ENCODE measurements at places on chromosomes 7 and 10. TPM values are rescaled to one million over a fixed set of nuclear protein-coding genes. Genes with fewer than 3 reads are reported as not detected.

The SPDYE1 gene
- total RNA-seq = not detected

DNA sequence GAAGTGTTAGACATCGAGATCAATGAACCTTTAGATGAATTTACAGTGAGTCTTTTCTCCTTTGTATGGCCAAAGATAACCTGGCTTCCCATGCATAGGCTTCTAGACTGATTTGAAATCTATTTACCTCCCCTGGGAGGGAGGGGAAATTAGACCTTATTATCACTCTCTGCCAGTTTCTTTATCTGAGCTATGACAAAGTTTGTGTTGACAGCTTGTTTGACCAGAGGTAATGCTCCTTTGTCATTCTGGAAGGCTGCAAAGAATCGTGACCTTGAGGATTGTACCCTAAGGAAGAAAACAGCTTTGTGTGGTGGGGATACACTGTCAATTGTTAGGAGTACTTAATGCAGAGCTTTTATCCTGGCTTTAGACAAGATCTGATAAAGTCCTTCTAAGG is 36.4 kb downstream of the RBM33 start:
- peaks cover 70% of the 10 kb centered on the region for H3K4me1 ChIP-seq
- H3K4me3 ChIP-seq = no peak overlapping the region
- DNase-seq = no peak
- H3K27ac ChIP-seq = peak overlapping the region; percentile 64
- peaks cover 9% of the 10 kb centered on the region for H3K36me3 ChIP-seq

The SH3PXD2A gene
- total RNA-seq = 11.3 TPM

- H3K4me1 ChIP-seq = peaks cover 14% of the 10 kb centered on the region
- no peak overlapping the region for H3K27ac ChIP-seq
- no peak overlapping the region for H3K4me3 ChIP-seq
- no peak for DNase-seq
Measured at GRCh38 chr7:102077081-102077480, 209.6 kb upstream of the SH2B2 start.

The LGI1 gene
- total RNA-seq = not detected

DNA sequence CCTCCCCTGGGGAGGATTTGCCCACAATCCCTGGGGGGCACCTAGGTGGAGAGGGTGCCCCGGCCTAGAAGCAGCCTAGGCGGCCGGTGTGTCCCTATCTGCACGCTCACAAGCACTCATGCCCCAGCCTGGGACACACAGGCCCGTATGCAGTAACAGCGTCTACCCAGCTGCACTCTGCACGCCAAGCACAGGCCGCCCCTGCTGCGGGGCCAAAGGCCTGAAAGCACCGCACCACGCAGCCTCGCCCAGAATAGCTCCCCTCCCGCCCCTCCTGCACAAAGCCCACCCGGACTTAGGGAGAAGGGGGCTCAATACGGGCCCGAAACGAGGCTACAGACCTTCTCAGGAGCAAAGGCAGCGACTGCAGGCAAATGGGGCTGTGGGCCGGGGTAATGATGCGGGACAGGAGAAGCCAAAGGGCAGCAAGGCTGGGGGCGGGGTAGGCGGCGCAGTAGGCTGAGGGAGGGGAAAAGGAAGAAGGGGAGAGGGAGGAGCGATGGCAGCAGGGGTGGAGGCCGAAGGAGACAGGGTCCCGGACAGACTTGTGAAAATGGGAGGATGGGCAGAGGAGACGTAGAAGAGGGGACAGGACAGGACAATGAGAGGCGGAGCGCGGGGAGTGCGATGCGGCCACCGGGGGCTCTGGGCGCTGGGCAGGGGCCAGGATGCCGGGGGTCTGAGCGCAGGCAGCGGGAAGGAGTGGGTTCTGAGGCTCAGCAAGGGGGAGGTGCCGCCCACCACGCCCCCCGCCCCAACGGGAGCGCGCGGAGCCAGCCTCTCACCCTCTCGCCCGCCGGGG is 544 bp downstream of the GPRIN2 start:
- no peak overlapping the region for H3K27ac ChIP-seq
- peaks cover 62% of the 10 kb centered on the region for H3K27me3 ChIP-seq
- no peak overlapping the region for H3K4me3 ChIP-seq
- peaks cover 14% of the 10 kb centered on the region for H3K4me1 ChIP-seq
- DNase-seq = no peak

DNA sequence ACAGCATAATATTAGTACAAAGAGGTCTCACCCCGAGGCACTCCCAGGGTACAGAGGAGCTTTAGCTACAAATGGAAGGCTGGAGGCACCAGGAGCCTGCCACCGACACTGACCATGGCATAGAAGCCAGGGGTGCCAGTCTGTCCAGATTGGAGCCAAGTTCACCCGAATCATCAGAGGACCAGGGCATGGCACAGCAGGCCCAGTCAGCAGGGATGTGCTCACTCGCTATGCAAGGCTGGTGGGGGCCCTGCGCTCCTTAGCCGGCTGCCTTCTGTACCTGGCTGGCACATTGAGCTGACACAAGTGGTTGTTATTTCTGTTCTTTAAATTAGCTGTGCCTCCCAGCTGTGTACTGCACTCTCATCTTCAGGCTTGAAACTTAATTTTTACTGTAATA is 149.3 kb downstream of the TCERG1L start:
- DNase-seq = no peak
- no peaks in the 10 kb centered on the region for H3K36me3 ChIP-seq
- H3K27me3 ChIP-seq = peaks cover 2% of the 10 kb centered on the region
- no peak overlapping the region for H3K27ac ChIP-seq
- no peaks in the 10 kb centered on the region for H3K4me1 ChIP-seq

GRCh38 chr10:113362645-113363091 is 190.2 kb upstream of the HABP2 start:
- DNase-seq = no peak
- H3K36me3 ChIP-seq = no peaks in the 10 kb centered on the region
- H3K4me1 ChIP-seq = no peaks in the 10 kb centered on the region

The PTTG1IP2 gene
- total RNA-seq = not detected

DNA sequence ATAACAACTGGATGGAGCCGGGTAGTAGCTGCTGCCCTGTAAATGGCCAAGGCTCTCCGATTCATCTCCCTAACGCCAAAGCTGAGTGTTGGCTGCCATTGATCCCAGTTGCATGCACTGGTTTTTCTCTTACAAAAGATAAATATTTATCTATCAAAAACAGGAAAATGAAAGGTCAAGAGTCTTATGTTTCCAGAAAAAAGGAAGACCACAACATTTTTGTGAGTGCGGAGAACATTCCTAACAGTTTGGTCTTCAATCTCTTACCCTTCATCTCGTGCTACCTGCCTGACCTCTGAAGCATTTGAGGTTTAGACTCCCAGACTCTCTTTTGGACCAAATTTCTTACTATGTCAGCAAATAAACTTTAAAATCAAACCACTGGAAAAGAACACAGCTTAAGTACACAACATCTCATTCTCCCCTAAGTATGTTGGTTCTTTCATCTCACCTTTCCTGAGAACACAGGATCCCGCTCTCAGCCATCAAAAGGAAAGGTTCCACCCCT is 61.6 kb downstream of the SORBS1 start:
- H3K36me3 ChIP-seq = no peaks in the 10 kb centered on the region
- no peaks in the 10 kb centered on the region for H3K27me3 ChIP-seq
- DNase-seq = peak; percentile 73
- no peak overlapping the region for H3K4me3 ChIP-seq

- peaks cover 6% of the 10 kb centered on the region for H3K4me1 ChIP-seq
- no peak overlapping the region for H3K4me3 ChIP-seq
- no peak overlapping the region for H3K27ac ChIP-seq
- H3K36me3 ChIP-seq = peaks cover 10% of the 10 kb centered on the region
- DNase-seq = no peak
- H3K27me3 ChIP-seq = no peaks in the 10 kb centered on the region
Measured at GRCh38 chr7:107291434-107291833, 122.6 kb downstream of the HBP1 start.

DNA sequence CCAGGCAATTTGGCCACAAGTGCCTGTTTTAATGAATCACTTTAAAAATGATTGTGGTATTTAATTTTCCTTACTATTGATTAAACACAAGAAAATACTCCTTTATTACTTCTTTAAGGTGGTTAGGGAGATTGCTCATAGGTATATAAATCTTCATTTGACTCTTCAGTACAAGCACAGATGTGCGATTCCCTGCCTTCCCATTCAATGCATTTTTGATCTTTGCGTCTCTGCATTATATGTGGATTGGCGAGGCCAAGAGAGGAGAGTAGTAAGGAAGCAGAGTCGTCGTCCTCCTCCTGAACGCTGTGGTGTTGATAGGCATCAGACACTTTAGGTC is 683.7 kb downstream of the LRMDA start:
- H3K27ac ChIP-seq = no peak overlapping the region
- no peak for DNase-seq
- no peaks in the 10 kb centered on the region for H3K36me3 ChIP-seq
- no peaks in the 10 kb centered on the region for H3K27me3 ChIP-seq

The ARHGAP22 gene
- total RNA-seq = not detected

- H3K4me1 ChIP-seq = no peaks in the 10 kb centered on the region
- H3K4me3 ChIP-seq = no peak overlapping the region
- H3K27ac ChIP-seq = no peak overlapping the region
Measured at GRCh38 chr7:105982388-105982787, 19.3 kb downstream of the CDHR3 start.

DNA sequence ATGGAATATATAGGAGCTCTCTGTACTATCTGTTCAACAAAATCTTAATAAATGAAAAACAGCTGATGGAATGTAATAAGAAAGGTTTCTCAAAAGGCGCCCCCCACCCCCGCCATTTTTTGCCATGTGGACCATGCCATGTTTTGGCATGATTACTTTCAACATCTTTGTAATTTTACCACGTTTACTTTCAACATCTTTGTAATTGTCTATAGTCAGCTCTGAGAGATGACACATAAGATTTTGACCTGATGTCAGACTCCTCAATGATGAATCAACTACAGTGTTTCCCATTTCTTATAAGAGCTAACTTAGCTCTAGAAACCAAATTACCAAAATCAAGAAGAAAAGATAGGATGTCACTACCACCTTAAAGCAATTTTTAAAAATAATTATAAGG is 144.9 kb upstream of the AHR start:
- peaks cover 7% of the 10 kb centered on the region for H3K4me1 ChIP-seq
- DNase-seq = no peak
- no peaks in the 10 kb centered on the region for H3K27me3 ChIP-seq
- no peaks in the 10 kb centered on the region for H3K36me3 ChIP-seq
- H3K27ac ChIP-seq = no peak overlapping the region
- H3K4me3 ChIP-seq = no peak overlapping the region

The CDHR3 gene
- 8.2 TPM for total RNA-seq

All from HepG2 (cell line).